ENCODE measurements at places on chromosomes 1 and 21.

- no peak for DNase-seq
Measured at GRCh38 chr1:87872692-87873091, 544.0 kb downstream of the LMO4 start.

DNA sequence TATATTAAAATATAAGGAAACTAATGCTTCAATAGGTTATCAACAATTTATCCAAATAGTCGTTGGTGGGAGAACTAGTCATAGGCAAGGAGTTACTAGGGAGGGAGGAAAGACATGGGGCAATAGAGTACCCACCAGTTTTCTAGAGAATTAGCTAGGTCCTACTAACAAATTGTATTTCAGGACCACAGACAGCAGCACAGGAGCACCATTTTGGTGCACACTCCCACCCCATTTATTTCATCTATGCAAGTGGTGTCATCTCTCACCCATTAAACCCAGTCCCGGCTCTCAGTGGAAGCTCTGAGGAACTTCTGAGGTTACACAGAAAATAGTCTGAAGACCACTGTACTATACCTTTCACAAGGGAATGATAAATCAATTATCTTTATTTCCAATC lies 89.0 kb upstream of the BCAR3 start:
- no peak for DNase-seq

DNA sequence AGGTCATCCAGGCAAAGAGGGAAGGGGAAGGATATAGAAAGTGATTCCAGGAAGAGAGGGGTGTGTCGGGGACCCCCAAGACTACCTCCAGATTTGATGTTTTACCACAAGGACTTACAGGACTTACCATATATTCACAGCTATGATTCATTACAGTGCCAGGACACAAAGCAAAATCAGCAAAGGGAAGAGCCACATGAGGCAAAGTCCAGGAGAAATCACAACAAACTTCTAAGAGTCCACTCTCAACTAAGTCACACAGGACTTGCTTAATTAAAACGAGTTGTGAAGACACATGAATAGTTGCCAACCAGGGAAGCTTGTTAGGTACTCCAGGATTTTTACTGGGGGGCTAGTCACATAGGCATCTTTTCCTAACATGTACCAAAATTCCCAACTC lies 217.3 kb downstream of the TTLL7 start:
- no peak for DNase-seq

- DNase-seq: no peak
Measured at GRCh38 chr1:190738317-190738716, 260.7 kb upstream of the BRINP3 start.

DNA sequence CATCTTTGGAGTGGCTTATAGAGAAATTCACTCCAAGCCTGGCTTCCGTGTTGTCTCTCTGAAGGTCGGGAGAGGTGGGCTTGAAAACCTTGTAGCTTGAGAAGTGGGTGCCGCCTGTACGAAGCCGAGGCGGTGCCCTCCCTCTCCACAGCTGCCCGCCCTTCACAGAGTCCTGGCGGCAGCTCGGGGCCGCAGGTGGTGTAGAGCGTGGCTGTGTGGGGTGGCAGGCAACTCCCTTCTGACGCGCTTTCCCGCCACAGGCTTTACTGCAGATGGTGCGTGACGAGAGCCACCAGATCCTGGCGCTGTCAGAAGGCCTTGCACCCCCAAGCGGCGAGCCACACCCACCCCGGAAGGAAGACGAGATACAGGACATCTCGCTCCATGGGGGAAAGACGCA lies 33.1 kb upstream of the DIP2A start:
- DNase-seq: no peak

- no peak for DNase-seq
Measured at GRCh38 chr1:80656641-80657040, 1144.1 kb upstream of the ADGRL2 start.

- no peak for DNase-seq
Measured at GRCh38 chr1:11045428-11046269, 1.4 kb downstream of the MASP2 start.

GRCh38 chr1:17099616-17100340 lies 19.5 kb downstream of the PADI2 start:
- no peak for DNase-seq

GRCh38 chr1:151457911-151458801 lies 1.1 kb downstream of the POGZ start:
- DNase-seq: peak; percentile 58

GRCh38 chr1:226687426-226687825 lies 51.7 kb downstream of the ITPKB start:
- DNase-seq: peak; percentile 37

DNA sequence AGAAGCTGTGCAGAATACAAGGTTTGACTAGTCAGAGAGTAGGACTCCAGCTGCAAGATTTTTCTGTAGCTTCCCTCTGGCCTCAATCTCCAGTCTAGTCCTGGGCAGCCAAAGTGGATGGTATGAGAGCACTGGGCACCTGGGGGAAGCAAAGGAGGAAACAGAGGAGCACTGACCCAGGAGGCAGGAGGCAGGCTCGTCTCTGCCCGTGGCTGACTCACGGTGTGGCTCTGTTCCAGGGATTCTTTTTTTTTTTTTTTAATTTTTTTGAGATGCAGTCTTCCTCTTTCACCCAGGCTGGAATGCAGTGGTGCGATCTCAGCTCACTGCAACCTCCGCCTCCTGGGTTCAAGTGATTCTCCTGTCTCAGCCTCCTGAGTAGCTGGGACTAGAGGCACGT lies 4.1 kb upstream of the NPPB start:
- DNase-seq: no peak

DNA sequence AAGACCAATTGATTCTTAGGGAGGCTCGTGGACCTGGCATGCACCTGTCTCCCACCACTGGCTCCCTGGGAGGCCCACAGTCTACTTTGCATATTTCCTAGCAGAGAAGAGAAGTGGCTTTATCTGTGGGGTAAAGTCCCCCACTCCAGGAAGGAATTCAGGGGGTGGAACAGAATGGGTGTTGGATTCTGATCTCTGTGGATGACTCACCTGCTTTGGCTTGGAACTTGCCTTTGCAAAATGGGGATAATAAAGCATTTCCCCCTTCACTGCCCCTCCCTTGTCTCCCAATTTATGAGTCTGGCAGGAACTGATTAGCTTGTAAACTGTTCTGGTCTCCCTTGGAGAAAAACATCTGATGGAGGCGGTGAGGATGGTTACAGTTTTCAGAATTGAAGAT lies 21.2 kb upstream of the OTUD3 start:
- DNase-seq: no peak

GRCh38 chr1:143718021-143718420 lies 253.8 kb downstream of the FAM72C start:
- DNase-seq: no peak

DNA sequence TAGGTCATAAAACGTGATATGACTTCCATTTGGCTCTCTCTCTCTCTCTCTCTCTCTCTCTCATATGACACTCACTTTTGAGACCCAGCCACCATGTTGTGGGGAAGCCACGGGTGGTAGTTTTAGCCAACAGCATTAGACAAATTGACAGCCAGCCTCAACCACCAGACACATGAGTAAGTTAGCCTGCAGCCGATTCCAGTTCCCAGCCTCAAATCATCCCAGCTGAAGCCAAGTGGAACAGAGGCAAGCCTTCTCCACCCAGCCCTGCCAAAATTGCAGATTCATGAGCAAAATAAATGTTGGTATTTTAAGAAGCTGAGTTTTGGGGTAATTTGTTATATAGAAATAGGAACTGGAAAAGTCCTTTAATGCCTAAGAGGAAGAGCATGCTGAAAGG lies 98.0 kb upstream of the DNAH14 start:
- DNase-seq: no peak

GRCh38 chr1:74767490-74767889 lies 34.5 kb downstream of the TYW3 start:
- no peak for DNase-seq

GRCh38 chr1:248890549-248891498 lies 15.2 kb upstream of the PGBD2 start:
- DNase-seq: no peak

DNA sequence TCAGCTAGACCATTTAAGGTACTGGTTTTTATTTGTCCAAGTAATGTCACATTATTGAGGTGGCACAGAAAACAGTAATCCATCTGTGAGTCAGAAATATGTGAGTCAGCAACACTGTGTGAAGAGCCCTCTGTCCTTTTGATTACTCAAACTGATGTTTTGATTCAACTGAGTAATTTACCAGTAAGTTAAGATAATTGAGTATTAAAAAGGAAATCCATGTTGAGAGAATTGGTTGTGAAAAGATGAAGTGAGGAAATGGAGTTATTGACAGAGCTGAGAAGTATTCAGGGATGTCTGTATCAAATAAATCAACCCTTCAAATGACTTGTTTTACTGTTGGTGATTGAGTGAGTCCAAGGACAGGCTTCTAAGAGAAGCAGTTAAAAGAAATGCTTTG lies 302.7 kb upstream of the SGIP1 start:
- DNase-seq: no peak
